Endothelial cell (in vitro differentiated cells): ENCODE measurements at places on chromosomes 1 and 21. TPM values are rescaled to one million over a fixed set of nuclear protein-coding genes. Genes with fewer than 3 reads are reported as not detected.
A peak's percentile ranks its signal among the peaks of the same experiment; 100 is the strongest.

The CROCC gene
- total RNA-seq: 38.9 TPM

The OR2L5 gene
- total RNA-seq: not detected

The ADORA3 gene
- total RNA-seq: 0.13 TPM

The RIMS3 gene
- 5.4 TPM for total RNA-seq

The AMY2A gene
- total RNA-seq: not detected

The KIAA0040 gene
- 4.1 TPM for total RNA-seq

The MROH9 gene
- total RNA-seq: not detected

The NPR1 gene
- 57.1 TPM for total RNA-seq

The MYOM3 gene
- total RNA-seq: 0.59 TPM

The PLPPR4 gene
- 0.15 TPM for total RNA-seq

The KCNA3 gene
- 0.26 TPM for total RNA-seq

The ALX3 gene
- not detected for total RNA-seq

The OR2L3 gene
- total RNA-seq: not detected

DNA sequence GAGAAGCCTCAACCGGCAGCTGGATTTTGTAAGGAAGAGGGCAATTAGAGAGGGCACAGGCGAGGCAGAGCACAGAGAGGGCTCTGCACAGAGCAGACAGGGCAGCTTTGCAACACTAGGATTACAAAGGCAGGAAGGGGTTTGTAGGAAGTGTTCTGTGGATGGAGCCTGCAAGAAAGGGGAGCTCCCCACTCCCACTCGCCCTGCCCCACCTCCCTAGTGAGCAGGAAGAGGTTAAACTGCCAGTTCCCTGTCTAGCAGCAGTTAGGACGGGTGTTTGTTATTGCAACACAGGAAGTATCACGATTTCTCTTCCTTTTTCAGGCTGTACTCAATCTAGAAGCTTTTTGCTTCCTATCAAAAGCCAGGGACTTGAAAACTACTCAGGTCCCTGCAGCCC lies 63.3 kb upstream of the LRRC8D start:
- DNase-seq: peak; percentile 63

DNA sequence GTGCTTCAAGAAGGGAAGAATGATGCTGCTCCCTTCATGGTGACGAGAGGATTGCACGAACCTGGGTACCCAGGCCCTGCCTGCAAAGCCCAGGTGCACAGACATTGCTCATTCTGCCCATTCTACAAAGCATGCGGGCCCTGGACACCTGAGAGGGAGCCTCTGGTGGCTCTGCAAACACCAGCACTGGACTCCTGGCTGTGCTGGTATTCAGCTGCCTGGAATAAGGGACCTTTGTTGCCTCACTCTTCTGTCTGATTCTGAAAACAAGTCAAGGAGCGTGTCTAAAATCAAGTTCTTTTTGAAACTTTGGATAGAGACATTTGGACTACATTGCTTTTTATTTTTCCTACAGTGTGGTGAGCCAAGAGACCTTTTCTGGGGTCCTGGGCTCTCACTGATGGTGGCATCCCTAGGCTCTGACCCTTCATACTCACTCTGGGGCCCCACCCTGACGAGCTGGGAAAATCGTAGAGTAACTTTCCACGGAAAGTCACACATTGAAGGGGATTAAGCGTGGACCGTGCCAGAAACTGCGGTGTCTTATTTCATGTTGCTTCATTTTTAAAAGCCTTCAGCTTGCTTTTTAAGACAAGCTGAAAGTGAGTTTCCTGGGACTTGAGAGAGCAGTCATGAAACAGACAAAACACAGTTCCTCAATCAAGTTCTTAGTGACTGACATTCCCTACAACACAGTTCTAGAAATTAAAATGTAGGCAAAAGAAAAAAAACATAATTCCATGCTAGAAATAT lies 24.0 kb downstream of the ABCA4 start:
- no peak for DNase-seq

GRCh38 chr1:6535214-6535613 lies 19.1 kb downstream of the NOL9 start:
- DNase-seq: no peak

DNA sequence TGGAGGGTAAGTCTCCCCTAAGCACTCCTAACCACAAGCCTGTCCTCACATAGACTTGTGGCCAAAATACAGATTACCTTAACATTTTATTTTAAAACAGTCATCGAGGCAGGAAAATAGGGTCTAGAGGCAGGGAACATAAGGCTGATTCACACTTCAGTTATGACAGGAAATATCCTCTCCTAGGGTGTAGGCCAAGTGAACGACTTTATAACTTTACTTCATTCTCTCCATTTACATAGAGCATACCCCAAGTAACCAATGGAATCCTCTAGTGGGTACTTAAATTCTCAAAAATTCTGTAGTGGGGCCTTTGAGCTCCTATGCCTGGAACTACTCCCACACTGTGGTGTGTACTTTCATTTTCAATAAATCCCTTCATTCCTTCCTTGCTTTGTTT lies 113.0 kb downstream of the WDR3 start:
- no peak for DNase-seq

DNA sequence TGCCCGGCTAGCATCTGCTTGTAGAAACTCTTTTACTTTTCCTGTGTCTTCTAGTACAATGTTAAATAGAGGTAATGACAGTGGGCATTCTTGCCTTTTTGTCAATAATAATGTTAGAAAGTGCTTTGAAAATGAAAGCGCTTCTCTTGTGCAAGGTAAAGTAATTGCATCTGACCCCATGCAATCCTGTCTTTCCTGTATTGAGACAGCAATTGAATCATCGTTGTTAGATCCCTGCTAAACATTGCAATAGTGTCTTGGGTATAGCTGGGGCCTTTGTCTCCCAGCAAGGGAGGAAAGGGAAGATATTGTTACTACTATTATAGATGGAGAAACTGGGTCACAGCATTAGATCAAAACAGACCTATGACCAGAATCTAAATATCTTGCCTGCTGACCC lies 80.9 kb downstream of the TLR5 start:
- DNase-seq: no peak

DNA sequence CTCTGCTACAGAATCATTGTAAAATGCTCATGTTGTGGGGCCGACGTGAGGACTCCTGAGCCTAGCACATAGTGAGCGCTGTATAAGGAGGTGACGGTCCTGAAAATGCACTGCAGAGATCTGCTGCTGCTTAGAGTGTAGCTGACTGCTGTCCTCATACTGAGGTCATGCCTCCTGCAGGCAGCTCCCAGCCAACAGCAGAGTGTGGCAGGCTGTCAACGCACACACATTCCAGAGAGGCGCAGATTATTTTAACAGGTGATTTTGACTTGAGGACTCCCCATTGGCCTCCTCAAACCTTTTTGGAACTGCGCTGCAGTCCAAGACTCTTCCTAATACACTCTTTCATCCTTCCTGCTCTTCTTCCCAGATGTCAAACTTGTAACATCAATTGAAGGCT lies 119.8 kb upstream of the KCNJ6 start:
- DNase-seq: no peak

DNA sequence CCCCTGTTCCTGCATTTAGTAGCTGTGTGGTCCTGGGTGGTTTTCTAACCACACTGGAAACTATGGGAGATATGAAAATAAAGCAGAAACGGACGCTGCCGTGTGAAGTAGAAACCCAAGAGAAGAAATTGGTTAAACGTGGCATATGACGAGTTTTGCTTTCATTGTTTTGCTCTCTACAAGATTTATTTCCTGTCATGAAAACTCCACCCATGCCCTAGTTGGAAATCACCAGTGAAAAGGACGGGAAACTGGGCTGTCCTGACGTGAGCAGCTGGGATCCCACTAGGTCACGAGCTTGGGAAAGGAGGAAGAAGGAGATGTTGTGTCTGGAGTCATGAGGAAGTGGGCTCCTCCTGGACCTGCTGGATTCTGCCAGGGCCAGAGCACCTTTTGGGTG lies 120.8 kb upstream of the GADD45A start:
- no peak for DNase-seq

DNA sequence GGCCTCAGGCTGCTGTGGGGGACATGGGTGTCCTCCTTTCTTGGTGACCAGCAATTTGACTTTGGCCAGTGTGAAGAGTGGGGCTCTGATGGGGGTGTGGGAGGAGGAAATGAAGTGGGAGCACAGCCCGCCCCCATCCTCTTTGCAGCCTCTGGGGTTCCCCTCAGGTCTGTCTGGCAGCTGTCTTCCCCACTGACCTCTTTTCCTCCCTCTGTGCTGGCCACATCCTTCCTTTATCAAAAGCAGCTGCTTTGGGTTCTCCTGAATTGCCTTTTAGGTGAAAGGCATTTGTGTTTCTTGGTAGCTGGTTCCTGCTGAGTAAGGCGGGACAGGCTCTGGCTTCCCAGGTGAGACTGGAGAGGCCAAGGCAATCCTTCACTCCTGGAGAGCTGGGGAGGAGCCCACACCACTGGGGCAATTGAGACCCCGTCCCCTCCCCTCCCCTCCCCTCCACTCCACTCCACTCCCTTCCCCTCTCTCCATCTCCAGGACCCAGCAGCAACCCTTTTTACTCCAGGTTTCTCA lies 24.9 kb downstream of the PCAT6 start:
- DNase-seq: no peak

GRCh38 chr21:34205811-34206571 lies 132.6 kb downstream of the MRPS6 start:
- DNase-seq: no peak

DNA sequence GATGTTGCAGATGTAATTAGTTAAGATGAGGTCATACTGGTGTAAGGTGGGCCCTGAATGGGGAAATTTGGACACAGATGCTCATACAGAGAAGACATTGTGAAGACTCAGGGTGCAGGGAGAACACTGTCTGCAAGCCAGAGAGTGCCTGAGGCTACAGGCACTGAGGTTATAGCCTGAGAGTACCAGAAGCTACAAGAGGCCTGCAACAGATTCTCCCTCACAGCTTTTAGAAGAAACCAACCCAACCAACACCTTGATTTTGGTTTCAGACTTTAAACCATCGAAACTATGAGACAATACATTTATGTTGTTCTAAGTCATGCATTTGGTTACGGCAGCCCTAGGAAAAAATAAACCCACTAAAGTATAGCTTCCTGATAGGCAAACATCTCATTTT lies 321.7 kb upstream of the USP25 start:
- no peak for DNase-seq

- DNase-seq: no peak
Observed at GRCh38 chr1:6688757-6689156, 12.9 kb downstream of the DNAJC11 start.

DNA sequence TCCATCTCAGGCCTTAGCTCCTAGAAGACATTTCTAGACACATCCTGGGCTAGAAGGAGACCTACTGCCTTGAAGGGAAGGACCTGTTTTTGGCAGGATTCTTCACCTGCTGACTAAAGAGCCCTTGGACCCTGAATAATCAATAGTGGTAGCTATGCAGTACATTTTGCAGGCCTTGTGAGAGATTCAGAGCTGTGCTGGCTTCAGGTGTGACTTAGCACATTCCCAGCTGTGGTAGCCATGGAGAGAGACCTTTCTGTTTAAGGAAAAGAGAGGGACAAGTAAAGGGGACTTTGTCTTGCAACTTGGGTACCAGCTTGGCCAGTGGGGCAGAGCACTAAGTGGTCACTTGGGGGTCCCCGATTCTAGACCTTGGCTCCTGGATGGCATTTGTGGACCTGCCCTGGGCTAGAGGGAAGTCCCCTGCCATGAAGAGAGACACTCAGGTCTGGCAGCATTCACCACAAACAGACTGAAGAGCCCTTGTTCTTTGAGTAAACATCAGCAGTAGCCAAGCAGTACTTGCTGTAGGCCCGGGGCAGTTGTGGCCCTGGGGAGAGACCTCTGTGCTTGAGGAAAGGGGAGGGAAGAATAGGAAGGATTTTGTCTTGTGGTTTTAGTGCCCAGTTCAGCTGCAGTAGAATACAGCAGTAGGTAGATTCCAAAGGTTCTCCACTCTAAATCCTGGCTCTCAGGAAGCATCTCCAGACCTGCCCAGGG lies 26.2 kb upstream of the CD1A start:
- DNase-seq: no peak

- DNase-seq: no peak
Observed at GRCh38 chr21:45479691-45480675, 62.3 kb downstream of the SLC19A1 start.

GRCh38 chr1:50231209-50231608 lies 122.5 kb downstream of the ELAVL4 start:
- no peak for DNase-seq
